ENCODE measurements at places on chromosomes 12 and 14.

DNA sequence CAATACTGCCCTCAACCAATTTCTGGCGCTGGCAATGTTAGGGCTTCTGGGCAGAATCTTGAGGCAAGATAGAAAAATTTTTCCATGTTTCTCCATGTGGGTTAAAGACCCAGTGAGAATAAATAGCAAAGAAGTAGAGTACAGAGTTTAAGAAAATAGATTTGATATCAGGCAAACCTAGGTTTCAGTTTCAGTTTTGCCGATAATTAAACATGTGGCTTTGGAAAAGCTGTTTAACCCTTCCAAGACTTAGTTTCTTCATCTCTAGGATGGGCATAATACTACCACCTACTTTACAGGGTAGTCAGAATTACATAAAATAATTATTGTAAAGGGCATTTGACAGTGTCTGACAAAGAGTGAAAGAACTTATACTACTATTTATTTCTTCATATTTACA, 360.4 kb downstream of the PCNX1 start:
- no peak for DNase-seq

DNA sequence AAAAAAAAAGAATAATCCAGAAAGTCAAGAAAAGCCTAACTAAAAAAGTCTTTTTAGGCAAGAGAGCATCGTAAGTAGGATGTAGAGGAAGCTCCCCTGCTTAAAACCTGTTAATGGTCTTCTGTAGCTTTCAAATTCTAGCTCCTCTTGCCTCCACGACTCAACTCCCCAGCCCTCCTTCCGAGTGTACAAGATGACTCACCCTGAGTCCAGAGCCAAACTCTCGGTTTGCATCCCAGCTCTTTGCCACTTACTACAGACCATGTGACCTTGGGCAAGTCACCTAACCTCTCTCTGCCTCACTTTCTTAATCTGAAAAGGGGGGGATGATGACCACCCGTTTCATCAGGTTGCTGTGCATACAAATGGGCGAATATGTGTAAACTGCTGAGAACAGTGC, 460.4 kb downstream of the DPF3 start:
- no peak for DNase-seq

GRCh38 chr14:102474934-102475333, 34.6 kb downstream of the ANKRD9 start:
- DNase-seq, result peak; percentile 81

DNA sequence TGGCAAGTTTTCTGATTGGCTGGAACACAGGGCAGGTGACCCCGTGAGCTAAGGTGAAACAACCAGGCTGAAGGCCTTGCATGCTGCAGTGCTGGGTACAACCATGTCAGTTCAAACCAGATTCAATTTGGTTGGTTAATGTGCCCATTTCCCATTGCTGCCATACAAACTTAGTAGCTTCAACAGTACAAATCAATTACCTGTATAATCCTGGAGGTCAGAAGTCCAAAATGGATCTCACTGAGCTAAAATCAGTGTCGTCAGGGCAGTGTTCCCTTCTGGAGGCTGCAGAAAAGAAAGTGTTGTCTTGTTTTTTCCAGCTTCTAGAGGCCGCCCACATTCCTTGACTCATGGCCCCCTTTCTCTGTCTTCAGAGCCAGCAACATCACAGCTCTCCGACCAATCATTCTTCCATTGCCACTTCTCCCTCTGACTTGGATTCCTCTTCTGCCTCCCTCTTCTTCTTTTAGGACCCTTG, 221.7 kb downstream of the ZFP36L1 start:
- DNase-seq, result no peak

- DNase-seq, result no peak
These were observed 165.8 kb downstream of the MON2 start for GRCh38 chr12:62632411-62632918.

DNA sequence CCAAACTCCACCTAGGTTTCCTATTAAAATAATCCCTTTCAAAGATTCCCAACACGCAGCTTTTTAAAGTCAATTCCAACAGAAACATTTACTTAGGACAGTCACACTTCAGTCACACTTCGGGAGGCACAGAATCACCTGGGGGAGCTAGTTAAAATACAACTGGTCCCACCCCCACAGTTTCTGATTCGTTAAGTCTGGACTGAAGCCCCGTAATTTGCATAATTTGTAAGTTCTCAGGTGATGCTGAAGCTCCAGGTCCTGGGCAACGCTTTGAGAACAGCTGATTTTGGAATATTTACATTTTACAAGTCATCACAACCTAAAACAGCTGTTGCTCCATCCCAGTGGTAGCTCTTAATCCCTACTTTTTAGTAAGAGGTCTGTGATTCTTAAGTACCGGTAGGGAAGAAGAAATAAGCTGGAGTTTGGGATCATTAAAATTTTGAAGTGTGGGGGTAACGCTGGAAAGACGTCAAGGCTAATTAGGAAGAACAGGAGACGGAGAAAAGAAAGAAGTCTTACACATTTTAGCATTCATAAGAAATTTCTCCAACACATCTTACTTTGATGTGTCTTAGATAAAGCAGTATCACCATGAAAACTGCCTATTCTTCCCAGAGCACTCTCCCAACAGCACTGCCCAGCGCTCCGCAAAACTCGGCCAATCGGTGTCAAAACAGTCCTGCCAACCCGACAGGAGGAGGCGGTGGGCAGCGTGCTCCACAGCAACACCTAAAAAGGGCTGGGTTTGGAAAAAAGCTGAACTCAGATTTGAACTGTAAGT, 1.1 kb downstream of the IPO8 start:
- DNase-seq, result peak; percentile 78

DNA sequence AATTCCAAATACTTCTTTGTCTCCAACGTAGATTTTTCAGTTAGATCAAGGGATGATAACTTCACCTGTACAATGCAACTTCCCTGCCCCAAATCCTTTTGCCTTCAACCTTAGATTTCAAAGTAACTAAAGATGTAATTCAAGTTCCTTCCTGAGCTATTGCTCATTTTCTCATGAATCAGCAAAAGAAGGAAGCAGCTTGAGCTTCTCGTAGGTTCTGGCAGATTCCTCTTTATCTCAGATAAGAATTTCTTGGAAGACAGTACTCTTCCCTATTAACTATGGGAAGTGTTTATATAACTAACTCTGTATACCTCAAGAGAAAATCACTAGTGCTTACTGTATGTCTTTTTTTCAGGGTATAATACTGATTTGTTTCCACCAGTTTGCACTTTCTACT, 203.8 kb downstream of the RASSF9 start:
- no peak for DNase-seq

DNA sequence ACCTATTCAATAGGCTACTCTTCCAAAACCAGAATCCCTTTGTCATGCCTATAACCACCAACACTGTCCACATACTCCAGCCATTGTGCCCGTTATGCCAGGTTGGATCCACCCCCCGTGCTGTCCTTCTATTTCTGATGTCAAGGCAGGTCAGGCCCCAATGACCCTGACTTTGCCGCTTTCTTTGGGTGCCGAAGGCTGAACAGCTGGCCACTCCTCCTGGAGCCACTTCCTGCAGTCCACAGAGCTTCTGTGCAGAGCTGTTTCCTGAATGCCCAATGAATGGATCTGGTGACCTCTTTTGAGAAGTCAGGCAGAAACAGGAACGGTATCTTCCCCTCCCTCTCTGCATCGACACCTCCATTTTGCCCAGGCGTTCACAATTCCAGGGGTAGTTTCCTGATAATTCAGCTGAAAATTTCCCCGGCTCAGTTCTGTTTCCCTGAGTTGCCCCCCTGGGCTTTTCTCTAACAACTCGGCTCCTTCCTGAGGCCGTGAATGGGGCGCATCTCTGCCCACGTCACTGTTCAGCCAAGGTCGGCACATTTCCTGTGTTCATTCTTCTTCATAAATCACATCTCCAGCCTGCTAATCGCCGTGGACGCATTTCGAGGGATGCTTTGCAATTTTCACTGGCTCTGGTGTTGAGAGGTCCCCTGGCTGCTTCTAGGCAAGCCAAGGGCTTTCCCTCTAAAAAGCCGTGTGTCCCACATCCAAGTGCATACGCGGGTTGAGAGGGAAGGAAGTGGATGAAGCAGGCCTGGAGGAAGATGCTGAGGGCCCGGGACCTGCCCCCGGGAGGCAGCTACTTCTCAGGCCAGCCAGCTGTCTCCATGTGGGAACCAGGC, 86.5 kb downstream of the PAPOLA start:
- DNase-seq, result no peak

- DNase-seq, result peak; percentile 91
These were observed 3.6 kb downstream of the SLC4A8 start for GRCh38 chr12:51428256-51428655.

GRCh38 chr14:64673748-64674147, 30.5 kb upstream of the PLEKHG3 start:
- no peak for DNase-seq

All from NCI-H524 (cell line).